ENCODE measurements at places on chromosomes 7 and 10.

GRCh38 chr10:78746155-78746763, 322.5 kb upstream of the ZMIZ1 start:
- no peak for DNase-seq

GRCh38 chr10:58796242-58796641, 283.6 kb downstream of the BICC1 start:
- no peak for DNase-seq

- no peak for DNase-seq
Measured at GRCh38 chr7:124515106-124515830, 250.3 kb downstream of the GPR37 start.

GRCh38 chr7:28358423-28358868, 53.9 kb upstream of the CREB5 start:
- no peak for DNase-seq

DNA sequence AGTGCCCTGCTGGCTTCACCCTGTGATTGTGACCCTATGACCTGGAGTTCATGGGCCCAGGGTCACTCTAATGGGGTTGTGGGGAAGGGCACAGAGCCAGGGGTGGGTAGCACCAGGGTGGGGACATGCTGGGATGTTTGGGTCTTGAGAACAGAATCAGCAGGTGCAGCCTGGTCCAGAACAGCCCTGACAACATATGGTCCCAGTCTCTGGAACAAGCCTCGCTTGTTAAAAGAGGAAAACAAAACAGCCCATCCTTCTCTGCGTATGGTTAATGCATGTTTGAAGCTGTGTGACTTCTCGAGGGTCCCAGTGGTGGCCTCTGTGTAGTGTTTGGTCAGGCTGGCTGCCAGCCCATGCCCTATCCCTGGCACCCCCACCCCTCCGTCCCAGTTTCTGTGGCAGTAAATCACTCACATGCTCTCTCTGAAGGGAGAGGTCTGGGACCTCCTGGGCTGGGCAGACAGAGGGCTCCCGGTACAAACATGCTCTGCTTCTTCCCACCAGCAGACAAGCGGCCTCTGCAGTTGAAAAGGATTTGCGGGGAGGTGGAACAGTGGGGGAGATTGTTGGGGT, 79.4 kb downstream of the FAM241B start:
- DNase-seq = no peak

GRCh38 chr10:122655524-122656307, 43.9 kb downstream of the C10orf120 start:
- DNase-seq = no peak

DNA sequence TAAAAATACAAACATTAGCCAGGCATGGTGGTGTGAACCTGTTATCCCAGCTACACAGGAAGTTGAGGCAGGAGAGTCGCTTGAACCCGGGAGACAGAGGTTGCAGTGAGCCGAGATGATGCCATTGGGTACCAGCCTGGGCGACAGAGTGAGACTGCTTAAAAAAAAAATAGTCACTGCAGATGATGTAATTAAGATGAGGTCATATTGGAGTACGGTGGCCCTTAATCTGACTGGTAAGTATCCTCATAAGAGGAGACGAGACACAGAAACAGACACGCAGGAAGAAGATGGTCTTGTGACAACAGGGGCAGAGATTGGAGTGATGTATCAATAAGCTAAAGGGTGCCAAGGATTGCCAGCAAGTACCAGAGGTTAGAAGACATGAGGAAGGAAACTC, 156.0 kb downstream of the FAM107B start:
- DNase-seq = no peak

DNA sequence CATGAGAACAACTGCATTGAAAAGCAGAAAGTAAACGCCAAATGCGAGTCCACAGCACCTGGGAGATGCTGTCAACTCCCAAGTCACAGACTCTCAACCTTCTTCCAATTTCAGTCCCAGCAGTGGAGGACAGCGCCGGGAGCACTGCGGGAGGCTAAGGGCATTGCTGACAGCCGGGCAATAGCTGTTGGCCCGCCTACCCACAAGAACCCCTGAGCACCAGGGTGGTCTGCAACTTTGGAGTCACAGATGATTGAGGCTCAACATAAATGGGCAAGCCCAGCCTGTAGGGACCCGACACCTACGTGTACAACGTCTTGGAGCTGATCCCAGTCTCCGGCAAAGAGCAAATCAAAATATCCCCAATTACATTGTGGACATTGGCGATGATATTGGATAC, 262.9 kb downstream of the TCERG1L start:
- DNase-seq = no peak

DNA sequence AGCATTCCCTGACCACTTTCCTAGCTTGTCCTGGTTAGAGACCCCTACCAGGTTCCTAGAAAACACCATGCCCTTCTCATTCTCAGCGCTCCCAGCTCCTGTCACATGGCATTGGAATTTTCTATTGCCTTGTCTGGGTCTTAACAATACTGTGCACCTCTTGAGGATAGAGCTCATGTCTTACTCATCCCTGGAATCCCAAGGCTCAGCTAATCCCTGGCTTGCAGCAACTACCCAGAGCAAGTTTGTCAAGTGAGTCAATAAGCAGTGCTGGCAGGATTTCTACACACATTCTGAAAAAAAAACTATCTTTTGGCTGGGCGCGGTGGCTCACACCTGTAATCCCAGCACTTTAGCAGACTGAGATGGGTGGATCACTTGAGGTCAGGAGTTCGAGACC, 11.7 kb upstream of the PRDX3 start:
- no peak for DNase-seq

- DNase-seq = no peak
Measured at GRCh38 chr10:128211064-128211504, 84.9 kb upstream of the MKI67 start.

DNA sequence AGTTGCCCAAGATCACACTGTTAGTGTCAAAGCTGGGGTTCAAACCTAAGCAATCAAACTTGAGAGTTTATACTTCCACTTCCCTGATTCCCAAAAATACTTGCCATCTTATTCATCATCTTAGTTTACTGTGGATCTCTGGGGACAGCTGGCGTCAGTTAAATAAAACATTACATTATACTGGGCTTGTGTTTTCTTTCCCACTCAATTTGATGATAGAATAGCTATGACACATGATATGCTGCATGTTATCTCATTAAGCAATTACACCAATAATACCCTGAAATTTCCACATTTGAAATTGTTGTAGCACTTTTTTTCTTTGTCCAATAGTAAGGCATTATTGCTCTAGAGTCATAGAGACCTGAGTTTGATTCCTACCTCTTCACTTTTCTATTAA, 62.9 kb upstream of the MXI1 start:
- DNase-seq = no peak

DNA sequence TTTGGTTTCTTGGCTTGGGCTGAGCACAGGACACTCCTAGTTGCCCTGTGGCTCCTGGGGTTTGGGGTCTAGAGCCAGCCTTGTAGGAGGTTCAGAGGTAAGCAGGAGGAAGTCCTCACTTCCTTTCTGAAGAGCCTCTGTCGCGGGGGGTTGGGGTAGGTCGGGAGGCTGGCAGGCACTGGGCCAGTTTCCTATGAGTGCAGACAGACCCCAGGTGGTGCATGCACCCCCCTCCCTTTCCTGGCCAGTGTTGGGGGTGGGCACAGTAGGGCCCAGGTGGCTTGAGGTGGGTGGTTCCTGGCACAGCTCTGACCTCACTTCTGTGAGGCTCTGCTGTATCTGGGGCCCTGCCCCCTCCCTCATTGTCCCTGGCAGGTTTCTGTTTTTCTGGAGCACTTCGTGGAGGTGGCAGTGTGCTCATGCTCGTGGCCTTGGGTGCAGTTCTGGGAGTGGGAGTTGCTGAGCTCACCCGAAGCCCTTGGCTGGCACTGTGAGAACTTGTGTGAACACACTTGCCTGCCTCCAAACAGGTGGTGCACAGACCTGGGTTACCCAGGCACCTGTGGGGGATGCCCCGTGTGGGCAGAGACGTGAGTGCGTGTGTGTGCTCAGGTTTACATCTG, 1.8 kb downstream of the PALD1 start:
- no peak for DNase-seq

GRCh38 chr10:114058297-114058696, 14.6 kb downstream of the ADRB1 start:
- no peak for DNase-seq

GRCh38 chr10:118332236-118332635, 9.9 kb downstream of the FAM204A start:
- DNase-seq = no peak

DNA sequence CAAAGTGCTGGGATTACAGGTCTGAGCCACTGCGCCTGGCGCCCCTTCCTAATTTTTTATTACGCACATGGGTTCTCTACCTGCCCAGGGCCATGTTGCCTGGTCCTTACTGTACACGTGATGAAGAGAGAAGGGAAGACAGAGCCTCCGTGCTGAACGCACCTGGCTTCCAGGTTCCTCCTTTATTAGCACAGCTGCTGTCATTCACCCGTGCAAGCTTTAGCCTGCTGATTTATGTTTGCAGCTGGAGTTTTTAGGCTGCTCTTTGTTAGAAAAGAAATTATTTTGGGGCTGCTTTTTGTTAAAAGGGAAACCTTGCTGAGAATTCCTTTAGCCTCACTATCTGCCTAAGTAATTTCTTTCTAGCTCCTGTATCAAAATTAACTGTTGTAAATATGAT, 417.0 kb downstream of the CALN1 start:
- DNase-seq = no peak

- DNase-seq = no peak
Measured at GRCh38 chr7:12716134-12716681, 28.8 kb downstream of the ARL4A start.

DNA sequence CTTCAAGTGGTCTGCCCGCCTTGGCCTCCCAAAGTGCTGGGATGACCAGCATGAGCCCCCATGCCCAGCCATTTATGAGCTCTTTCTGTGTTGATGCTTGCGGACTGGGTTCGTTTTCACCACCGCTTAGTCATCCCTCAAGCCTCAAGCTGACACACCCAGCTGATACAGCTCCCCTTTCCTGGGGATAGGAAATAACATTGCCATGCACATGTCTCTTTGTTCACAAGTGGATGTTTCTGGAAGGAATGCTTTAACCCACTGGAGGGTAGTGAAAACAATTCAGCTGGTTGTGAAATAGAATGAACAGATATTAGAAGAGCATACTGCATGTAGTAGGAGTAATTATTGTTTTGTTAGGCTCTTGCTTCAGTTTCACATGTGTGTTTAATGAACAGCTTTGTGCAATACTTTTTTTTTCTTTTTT, 8.5 kb upstream of the METTL27 start:
- peak; percentile 44 for DNase-seq

DNA sequence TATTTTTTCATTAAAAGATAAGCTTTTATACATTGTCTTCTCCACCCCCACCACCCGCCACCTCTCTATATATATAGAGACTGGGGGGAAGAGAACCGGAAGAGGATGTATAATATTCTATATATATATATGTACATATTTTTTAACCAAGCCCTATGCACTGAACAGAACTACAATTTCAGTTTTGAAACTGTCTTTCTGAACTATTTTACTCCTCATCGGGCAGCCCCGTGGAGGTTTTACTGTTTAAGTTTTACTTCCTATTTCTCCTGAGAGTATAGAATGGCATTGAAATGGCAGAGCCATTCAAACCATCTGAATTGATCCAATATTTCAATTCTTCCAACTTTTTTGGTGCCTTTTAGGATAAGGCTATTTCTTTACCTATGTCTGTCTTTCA, 1047.1 kb downstream of the NRG3 start:
- DNase-seq = no peak

Measured in activated CD4-positive, alpha-beta memory T cell treated with anti-CD3 and anti-CD28 coated beads, Interleukin-2, amount 10 ng/mL, durations not matched to agents 7 days and 5 days (primary cell).